ENCODE measurements at places on chromosomes 7 and 10. TPM values are rescaled to one million over a fixed set of nuclear protein-coding genes. Genes with fewer than 3 reads are reported as not detected.

- no peak for DNase-seq
Observed at GRCh38 chr7:45506059-45506458, 68.1 kb upstream of the ADCY1 start.

DNA sequence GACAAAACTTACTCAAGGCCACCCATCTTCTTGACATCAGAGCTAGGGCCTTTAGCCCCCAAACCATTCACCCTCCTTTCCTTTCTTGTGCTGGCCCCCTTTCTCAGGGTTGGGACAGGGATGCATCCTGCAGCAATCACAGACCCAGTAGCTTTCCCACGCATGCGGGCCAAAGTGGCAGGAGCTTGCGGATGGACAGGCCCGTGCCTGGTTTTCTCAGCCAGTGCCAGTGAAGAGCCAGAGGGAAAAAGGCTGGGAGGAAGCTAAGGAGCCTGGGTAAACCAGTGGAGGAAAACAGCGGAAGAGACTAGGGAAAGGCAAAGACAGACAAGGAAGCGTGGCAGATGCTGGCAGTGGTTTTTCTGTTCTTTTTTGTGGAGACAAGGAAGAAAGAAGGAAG lies 5.1 kb upstream of the BLNK start:
- DNase-seq, result no peak

DNA sequence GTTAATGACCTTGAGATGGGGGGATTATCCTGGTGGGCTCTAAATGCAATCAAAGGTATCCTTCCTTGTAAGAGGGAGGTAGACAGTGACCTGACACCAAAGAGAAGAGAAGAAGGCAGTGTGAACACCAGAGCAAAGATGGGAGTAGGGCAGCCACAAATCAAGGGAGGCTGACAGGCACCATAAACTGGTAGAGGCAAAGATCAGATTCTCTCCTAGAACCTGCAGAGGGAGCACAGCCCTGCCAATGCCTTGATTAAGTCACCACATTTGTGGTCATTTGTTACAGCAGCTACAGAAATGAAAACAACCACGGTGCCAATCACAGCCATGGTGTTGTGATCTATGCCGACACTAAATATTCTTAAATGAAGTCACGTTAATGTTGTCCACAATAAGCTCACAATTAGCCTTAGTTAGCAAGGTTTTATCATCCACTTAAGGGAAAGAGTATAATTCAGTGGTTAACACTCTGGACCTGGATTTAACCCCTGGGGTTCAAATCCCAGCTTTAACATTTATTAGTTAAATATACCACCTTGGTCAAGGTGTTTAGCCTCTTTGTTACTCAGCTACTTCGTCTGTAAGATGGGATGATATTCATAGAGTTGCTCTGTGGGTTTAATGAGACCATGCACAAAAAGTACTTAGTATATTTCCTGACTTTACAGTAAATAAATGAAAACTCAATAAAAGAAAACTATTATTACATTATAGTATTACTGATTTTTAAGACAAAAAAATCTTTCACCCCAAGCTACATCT lies 70.8 kb downstream of the SGMS1 start:
- DNase-seq, result no peak

The PDGFA gene
- total RNA-seq, result 51.2 TPM

The ANKRD30A gene
- not detected for total RNA-seq

GRCh38 chr7:129553899-129554461 lies 51.6 kb downstream of the SMKR1 start:
- no peak for DNase-seq

The SLC13A1 gene
- total RNA-seq, result 132 TPM

The C10orf71 gene
- not detected for total RNA-seq

DNA sequence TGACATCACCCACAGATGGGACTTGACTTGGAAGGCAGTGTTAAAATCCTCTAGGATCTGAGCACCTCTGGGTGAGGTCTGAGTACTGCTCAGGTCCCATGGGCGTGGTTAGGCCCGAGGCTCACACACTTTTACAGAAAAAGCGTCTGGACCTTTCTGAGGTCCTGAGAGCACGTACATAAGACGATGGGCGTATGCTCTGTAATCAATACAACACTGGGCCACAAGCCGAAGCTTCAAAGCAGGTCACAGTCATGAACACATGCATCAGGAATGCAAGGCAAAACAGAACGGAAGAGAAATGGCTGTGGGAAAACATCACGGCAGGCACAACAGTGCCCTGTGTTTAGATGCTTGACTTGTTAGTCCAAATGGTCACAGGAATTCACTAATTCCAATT lies 112.2 kb downstream of the LARP4B start:
- no peak for DNase-seq

The PRRT4 gene
- 0.63 TPM for total RNA-seq

The CTAGE8 gene
- 3.1 TPM for total RNA-seq

DNA sequence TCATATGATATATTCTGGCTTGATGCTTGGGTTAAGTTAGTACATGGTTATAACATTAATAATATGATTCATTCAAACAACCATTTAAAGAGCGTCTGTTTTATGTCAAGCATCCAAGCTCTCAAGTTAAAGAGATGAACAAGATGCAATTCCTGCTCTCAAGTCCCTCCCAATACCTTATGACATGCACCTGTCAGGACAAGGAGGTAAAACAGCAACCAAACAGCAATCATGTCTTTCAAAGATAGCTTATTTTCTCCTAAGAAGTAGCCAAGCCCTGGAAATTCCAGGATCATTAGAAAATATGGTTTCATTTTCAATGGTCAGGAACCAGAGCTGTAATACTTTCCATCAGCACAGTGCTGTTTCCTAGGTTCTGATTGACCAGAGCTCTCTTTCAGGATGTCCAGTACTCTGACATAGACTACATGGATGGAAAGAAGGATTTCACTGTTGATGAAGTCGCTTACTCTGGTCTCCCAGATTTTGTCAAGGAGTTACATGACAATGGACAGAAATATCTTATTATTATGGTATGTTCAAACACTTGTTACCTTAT lies 29.0 kb downstream of the MGAM2 start:
- no peak for DNase-seq
